ENCODE measurements at places on chromosomes 6 and 20.

DNA sequence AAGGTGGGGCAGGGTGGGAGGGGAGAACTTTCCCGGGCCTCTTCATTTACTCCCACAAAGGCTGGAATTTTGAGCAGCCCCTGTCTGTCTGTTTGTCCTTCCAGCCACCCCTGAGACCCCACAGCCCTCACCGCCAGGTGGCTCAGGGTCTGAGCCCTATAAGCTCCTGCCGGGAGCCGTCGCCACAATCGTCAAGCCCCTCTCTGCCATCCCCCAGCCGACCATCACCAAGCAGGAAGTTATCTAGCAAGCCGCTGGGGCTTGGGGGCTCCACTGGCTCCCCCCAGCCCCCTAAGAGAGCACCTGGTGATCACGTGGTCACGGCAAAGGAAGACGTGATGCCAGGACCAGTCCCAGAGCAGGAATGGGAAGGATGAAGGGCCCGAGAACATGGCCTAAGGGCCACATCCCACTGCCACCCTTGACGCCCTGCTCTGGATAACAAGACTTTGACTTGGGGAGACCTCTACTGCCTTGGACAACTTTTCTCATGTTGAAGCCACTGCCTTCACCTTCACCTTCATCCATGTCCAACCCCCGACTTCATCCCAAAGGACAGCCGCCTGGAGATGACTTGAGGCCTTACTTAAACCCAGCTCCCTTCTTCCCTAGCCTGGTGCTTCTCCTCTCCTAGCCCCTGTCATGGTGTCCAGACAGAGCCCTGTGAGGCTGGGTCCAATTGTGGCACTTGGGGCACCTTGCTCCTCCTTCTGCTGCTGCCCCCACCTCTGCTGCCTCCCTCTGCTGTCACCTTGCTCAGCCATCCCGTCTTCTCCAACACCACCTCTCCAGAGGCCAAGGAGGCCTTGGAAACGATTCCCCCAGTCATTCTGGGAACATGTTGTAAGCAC is 46.0 kb upstream of the TTPAL start:
- DNase-seq, result no peak

DNA sequence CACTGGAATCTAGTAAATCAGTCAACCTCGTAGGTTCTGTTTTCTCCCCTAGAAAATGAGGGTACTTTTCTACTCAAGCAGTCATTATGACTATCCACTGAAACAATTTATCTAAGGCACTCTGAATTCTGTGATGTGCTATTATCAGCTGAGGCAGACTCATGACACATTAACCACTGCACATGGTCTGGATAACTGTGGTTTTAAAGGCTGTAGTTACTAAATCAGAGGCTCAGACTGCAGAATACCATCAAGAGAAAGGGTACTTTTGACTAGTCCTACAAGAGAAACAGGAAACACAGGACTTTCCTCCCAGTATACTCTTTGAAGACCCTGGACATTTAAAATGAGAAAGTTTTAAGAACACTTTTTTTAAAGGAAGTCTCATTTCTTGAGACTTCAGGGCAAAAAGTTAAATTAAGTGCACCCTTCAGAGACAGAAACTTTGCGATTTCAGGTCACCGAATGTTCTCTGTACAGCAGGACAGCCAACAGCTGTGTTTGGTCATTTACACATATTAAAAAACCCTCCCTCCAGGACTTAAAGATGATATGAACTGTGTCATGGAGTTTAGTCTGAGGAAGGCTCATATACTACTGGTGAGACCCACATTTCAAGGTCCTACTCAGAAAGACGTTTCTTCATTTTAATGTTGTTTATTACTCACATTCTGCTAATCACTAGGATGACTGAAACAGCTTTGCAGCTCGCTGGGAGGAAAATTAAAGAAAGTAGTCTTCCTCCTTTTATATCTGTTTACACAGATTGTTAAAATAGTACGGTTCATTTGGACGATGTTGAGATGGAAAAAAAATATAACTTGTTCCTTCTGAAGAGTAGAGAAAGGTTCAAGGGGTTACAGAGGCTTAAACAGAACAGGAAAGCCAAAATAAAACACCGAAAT is 19.9 kb downstream of the ATXN1 start:
- DNase-seq, result no peak

- no peak for DNase-seq
Observed at GRCh38 chr6:82248273-82248735, 760 bp upstream of the IBTK start.

GRCh38 chr6:31204751-31205145 is 34.3 kb upstream of the POU5F1 start:
- DNase-seq, result no peak

GRCh38 chr6:16635810-16636602 is 125.3 kb downstream of the ATXN1 start:
- DNase-seq, result no peak

DNA sequence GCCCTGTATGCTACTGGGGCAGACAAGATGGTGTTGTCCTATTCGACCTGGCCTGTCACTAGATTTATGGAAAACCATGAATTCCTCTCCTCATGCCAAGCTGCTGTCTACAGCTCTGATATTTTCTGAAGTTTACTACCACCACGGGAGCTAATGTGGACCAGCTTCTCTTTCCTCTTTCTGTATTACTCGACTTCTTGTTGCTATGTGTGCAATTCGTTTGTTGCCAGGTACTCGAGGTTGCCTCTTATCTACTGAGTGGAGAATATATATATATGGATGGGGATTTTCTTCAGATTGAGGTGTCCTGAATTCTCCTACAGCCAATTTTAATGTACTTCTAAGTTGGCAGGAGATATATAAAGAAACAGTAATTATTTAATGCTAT is 34.7 kb downstream of the MAN1A1 start:
- DNase-seq, result no peak

GRCh38 chr20:62227591-62227976 is 7.5 kb upstream of the HRH3 start:
- no peak for DNase-seq

GRCh38 chr6:6751266-6751596 is 162.7 kb downstream of the LY86 start:
- no peak for DNase-seq

DNA sequence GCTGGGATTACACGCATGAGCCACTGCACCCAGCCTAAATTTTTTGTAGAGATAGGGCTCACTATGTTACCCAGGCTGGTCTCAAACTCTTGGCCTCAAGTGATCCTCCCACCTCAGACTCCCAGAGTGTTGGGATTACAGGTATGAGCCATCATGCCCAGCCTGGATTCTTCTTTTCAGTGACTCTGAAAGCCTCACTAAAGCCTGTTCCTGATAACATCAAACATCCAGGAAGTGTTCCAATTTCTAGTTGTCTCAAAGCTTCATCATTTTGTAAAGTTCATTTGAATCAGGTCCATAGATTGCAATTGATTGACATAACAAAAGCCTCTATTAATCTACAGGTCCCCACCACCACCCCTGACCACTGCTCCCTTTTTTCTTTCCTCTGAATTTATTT is 29.2 kb upstream of the CHMP4B start:
- no peak for DNase-seq

- no peak for DNase-seq
Observed at GRCh38 chr20:53195876-53196610, 223.9 kb downstream of the TSHZ2 start.

DNA sequence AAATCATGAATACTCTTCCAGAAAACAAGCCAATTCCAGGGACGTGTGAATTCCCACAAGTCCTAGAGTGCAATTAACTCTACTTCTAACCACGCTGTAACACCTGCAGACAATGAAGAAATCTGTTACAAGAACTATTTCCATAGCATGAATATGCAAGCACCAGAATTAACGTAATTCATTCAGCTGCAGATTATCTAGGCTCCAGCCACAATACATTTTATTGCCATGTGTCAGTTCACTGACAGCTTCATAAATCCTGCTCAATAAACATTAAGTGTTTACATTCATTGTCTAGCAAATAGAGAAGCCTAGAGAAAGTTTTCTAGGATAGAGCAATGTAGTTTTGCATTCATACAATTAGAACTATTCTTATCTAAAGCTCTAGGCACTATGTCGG is 1348.5 kb downstream of the GRIK2 start:
- no peak for DNase-seq

DNA sequence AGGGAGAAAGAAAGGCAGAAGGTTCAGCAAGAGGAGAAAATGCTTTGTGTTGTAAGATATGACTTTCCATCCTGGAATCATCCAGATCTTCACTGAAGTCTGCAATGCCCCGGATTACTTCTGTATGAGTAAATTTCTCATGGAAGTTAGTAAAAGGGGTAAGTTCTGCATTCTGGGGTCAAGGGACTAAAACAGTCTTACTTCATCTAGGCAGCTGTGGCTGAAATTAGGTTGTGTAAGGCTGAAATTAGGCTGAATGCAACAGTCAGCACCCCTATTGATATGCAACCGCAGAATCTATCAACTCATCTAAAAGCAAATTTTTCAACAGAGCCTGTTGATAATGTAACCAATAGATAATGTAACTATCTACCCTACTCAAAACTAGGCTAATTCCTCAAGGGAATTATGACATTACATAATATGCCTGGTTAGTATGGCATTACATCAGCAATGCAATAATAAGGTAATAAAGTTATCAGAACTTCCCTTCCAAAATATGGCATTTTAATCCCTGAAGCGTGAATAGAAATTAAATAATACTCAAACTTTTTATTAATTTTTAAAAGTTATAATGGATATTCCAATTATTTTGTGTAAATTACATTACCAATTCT is 671.7 kb upstream of the CITED2 start:
- DNase-seq, result no peak

DNA sequence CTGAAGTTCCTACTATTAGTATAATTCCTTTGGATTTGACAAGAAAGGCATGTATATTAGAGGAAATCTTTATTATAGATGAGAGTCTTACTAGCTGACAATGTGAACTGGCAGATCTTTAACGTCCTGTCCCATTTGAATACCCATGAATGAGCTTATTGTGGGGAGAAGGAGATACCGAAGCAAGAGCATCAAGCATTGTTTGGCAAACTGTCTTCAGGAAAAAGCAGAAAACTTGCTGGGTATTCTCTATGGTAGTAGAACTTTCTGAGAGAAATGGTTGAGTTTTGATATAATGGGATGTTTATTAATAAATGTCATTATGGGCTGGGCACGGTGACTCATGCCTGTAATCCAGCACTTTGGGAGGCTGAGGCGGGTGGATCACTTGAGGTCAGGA is 18.3 kb downstream of the RSPO3 start:
- DNase-seq, result no peak

- no peak for DNase-seq
Observed at GRCh38 chr20:11716239-11716944, 201.3 kb upstream of the BTBD3 start.

GRCh38 chr6:5411414-5411813 is 150.1 kb downstream of the FARS2 start:
- DNase-seq, result no peak

DNA sequence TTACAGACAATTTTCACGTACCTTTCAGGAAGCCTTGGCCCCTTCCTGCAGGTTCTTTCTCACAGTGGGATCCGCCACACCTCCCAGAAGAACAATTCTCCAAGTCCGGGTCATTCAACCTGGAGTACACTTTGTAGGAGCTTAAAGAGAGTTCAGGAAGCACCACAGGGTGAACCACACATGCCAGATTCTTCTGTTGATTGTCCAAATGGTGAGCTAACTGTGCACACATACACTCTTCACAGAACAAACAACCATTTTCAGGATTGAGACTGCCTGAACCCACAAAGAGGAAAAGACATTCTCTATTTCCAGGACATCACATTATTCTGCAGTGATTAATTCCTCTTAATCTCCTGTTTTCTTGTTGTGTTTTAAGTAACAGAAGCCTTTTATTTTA is 51.0 kb downstream of the SCGN start:
- DNase-seq, result no peak

GRCh38 chr6:110322874-110323242 is 35.3 kb downstream of the METTL24 start:
- DNase-seq, result no peak

GRCh38 chr6:111872401-111873177 is 663 bp downstream of the FYN start:
- peak; percentile 67 for DNase-seq

- DNase-seq, result no peak
Observed at GRCh38 chr6:25389471-25389870, 110.3 kb downstream of the CARMIL1 start.

- no peak for DNase-seq
Observed at GRCh38 chr20:36866164-36866563, 9.8 kb upstream of the TLDC2 start.

DNA sequence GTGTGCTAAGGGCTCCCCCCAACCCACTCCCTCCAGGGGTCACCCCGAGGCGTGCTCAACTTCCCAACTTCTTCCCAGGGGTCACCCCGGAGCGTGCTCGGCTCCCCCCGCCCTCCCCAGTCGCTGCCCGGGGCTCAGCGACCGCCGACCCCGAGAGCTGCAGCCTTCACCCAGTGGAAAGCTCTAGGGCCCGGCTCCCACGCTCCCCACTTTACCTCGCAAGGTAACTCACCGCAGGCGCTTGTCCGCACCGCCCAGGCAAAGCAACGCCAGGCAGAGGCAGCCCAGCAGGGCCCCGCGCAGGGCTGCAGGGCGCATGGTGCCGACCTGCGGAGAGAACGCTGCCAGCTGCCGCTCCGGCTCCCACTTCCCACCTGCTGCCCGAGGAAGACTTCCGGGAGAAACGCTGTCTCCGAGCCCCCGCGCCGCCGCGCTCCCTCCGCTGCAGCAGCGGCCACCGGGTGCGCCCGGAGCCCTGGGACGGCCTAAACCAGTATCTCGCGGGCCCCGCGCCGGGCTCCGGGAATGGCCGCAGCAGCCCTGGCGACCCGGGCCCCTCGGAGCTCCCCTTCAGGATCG is 396 bp downstream of the RNASET2 start:
- DNase-seq, result no peak

GRCh38 chr20:4190792-4191519 is 175.6 kb upstream of the RNF24 start:
- no peak for DNase-seq

- no peak for DNase-seq
Observed at GRCh38 chr20:32527447-32528055, 57.6 kb downstream of the NOL4L start.

- no peak for DNase-seq
Observed at GRCh38 chr6:33277663-33278391, 904 bp downstream of the B3GALT4 start.

- DNase-seq, result no peak
Observed at GRCh38 chr20:347317-347639, 367 bp downstream of the NRSN2 start.

GRCh38 chr6:144027932-144028587 is 20.0 kb upstream of the PLAGL1 start:
- DNase-seq, result no peak

Measured in stimulated activated CD8-positive, alpha-beta memory T cell treated with anti-CD3 and anti-CD28 coated beads, Interleukin-12 subunit alpha, Interleukin-12 subunit beta, amount 100 ng/mL, for 4 hours (primary cell).